Daoy (cell line): ENCODE measurements at places on chromosomes 1 and 21.

DNA sequence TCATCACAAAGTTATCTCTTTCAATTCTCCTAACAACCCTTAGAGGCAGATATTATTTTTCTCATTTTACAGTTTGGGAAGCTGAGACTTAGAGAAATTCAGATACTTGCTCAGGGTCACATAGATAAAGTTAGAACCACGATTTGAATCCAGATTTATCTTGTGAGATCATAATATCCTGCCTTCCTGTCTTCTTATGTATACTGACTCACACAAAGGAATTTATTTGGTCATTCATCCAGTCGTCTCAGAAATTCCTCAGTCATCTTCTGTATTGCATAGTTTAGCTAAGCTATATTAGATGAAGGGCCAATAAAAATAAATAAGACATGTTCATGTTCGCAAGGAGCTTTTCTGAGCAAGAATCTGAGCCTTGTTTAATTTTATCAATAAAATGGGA, 35.8 kb upstream of the RUNX1 start:
- DNase-seq, result peak; percentile 60

GRCh38 chr1:148160048-148160342, 7.9 kb upstream of the NBPF11 start:
- DNase-seq, result no peak

DNA sequence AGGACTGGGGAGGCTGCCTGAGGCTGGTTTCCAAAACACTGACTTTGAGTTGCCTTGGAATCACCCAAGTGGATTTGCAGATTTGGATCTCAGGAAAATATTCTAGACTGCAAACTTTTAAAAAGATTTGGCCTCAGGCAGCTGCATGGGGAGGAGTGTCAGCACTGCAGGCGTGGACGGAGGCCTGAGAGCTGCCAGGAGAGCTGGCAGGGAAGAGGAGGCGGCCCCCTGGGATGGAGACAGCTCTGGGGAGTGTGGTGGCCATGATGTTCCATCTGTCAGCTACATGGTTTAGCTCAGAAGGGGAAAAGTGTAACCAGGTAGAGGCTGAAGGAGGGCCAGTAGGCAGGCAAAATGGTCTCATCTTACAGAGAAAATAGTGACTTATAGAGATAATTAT, 72.1 kb downstream of the VPS26C start:
- DNase-seq, result no peak

GRCh38 chr1:58545591-58546519, 671 bp downstream of the OMA1 start:
- DNase-seq, result peak; percentile 85

GRCh38 chr1:160261556-160261892, 825 bp downstream of the DCAF8 start:
- peak; percentile 88 for DNase-seq

GRCh38 chr21:45322231-45322959, 34.7 kb upstream of the POFUT2 start:
- DNase-seq, result no peak

DNA sequence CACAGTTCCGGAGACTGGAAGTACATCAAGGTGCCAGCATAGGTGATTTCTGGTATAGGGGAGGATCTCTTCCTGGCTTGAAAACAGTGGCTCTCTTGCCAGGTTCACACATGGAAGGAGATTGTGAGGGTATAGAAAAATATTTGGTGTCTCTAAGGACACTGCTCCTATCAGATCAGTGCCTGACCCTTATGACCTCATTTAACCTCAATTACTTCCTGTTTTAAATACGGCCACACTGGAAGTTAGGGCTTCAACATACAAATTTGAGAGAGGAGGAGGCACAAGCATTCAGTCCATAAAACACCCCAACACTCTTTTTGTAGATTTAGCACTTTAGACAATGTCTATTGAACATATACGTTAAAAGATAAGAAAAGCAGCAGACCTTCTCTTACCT, 37.0 kb downstream of the COL6A1 start:
- no peak for DNase-seq

GRCh38 chr1:27611450-27611849, 7.5 kb upstream of the AHDC1 start:
- DNase-seq, result no peak

GRCh38 chr1:214018386-214019268, 30.9 kb downstream of the PROX1 start:
- peak; percentile 15 for DNase-seq

DNA sequence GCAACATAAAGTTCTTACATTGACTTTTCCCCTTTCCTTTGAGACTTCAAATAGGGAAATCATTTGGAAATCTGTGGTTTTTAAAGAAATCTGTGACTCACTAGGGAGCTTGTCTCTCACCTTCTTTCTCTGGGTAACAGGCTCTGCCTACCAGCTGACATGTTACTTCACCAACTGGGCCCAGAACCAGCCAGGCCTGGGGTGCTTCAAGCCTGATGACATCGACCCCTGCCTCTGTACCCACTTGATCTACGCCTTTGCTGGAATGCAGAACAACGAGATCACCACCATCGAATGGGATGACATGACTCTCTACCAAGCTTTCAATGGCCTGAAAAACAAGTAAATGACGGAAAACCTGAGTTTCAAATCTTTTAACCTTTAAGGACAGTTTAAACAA, 9.2 kb upstream of the CHIA start:
- DNase-seq, result no peak

GRCh38 chr1:177864538-177865305, 105.1 kb downstream of the SEC16B start:
- no peak for DNase-seq

- peak; percentile 57 for DNase-seq
Observed at GRCh38 chr1:22341791-22342605, 109.7 kb upstream of the ZBTB40 start.

DNA sequence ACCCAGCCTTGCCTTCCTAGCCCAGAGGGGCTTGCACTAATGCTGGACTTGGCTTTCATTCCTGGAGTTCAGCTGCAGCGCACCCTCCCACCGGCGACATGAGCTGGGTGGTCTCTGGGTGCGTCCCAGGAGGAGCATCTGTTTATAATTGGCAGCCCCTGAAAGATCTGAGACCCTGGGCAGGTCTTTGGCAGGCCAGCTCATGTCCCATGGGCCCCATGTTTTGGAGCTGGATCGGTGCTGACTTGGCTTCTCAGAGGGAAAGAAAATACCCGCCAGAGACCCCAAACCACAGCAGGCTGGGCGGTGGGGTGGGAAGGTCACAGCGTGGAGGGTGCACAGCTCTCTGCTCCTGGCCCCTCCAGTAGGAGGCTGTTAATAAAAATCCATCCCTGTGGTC, 29.3 kb downstream of the DHRS3 start:
- DNase-seq, result no peak

- no peak for DNase-seq
Observed at GRCh38 chr1:26163684-26164035, 4.8 kb downstream of the FAM110D start.
